ENCODE measurements at places on chromosomes 4 and X.

- no peak for DNase-seq
These were observed 74.4 kb upstream of the SOD3 start for GRCh38 chr4:24720979-24721378.

DNA sequence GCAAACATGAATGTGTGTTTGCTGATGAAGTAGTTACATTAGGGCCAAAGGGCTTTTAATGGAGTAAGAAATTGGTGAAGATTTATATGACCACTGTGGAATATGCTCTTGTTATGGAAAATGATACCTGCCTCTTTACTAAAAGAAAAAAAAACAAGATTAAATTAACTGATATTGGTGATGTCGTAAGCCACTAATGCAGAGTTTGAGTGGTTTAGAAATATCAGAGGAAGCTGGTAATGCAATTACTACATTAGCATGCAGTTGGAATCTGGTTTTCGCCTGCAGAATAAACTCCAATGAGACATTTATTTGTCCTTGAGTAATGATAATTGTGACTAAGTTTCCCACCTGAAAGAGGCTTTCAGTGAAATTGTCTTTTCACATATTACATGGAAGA, 597.9 kb downstream of the GALNTL6 start:
- no peak for DNase-seq

DNA sequence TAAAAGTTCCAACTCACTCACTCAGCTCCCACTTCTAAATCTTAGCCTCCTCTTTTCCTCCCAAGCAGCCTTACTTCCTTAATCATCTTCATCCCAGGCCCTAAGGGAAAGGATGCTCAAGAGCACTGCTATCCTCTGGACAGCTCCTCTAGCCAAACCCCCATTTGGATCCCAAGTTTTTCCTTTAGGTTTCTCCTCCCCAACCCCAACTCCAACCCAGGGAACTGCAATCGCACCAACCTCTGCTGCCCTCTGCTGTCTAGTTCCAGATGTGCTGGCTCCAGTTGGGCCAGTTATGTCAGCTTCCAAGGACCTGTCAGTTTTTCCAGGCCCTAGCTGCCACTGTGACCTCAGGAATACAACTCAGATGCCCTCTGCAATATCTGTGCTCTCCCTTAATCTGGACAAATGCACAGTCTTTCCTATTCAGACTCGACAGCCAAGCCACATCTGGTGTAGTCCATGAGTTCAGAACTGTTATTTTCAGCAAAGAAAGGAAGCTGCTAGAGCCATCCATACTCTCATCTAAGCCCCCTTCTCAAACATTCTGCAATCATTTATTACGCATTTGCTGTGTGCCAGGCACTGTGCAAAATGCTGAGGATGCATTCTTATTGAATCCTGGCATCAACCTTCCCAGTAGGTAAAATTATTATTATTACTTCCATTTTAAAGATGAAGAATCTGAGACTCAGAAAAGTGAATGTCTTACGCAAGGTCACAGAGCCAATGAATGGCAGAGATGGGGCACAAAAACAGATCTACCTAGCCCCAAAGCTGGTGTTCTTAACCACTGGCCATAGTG, 12.3 kb upstream of the XPNPEP2 start:
- DNase-seq, result peak; percentile 36

DNA sequence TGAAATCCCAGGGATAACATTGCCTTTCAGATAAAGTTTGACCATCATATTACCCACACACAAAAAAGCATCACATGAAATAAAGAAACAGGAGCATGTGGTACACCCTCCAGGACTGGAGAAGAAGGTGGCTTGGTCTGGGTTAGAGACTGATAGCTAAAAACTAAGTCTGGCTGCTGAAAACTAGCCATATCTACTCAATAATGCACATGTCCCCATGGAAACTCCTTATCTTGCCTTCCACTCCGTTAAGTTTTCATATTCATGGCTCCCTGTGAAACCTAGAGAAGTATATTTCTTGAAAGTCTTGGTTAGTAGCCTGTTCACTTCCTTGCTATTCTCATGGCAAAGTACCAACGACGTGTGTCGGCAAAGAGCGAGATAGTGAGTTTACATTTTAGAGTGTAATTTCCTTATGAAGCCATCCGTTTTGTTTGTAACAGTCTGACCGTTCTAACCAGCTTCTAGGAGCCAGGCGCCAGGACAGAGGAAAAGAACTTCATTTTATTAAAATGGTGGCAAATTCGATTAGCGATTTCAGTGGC, 6.7 kb upstream of the DCTD start:
- DNase-seq, result no peak

DNA sequence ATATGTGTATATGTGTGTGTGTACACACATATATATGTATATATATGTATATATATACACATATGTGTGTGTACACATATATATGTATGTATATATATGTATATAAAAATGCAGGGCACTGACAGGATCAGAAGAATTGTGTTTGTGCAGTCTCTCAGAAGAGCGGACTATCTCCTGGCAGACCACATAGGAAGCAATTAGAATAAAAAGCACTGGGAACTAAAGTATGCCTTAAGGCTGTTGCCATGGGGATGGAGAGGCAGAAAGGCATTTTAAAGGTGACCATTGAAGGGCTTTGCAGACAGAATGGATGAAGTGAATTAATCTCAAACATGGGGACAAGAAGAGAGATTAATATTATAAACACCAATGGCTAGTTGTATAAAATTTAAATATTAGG, 33.7 kb upstream of the USP51 start:
- DNase-seq, result no peak

DNA sequence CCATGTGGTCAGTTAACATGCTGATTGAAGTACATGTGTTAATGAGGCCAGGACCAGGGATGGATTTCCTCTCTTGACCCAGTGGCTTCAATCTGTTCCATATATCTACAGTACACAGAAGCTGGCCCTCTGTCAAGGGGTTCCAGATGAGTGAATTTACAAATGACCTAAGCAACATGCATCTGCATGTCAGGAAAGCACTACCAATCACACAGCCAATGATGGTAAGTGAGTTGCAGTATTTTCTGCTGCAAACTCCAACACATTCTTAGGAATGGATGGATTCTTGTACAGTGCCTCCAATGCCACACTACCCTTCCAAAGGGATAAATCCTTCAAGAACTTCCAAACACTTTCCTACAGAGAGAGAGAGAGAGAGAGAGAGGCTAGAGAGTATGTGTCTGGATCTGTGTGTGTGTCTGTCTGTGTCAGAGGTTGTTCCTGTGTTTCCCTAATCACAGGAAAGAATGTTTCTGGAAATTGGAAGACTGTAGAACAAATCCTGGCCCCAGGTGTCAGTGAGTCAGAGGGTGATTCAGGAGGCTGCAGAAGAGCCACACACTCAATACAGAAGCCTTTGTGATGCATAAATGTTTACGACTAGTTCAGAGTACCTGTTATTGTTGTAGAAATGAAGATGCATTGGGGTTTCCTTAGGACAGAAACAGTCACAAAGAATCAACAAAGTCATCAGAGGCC, 107.5 kb downstream of the GUCY2F start:
- DNase-seq, result no peak

DNA sequence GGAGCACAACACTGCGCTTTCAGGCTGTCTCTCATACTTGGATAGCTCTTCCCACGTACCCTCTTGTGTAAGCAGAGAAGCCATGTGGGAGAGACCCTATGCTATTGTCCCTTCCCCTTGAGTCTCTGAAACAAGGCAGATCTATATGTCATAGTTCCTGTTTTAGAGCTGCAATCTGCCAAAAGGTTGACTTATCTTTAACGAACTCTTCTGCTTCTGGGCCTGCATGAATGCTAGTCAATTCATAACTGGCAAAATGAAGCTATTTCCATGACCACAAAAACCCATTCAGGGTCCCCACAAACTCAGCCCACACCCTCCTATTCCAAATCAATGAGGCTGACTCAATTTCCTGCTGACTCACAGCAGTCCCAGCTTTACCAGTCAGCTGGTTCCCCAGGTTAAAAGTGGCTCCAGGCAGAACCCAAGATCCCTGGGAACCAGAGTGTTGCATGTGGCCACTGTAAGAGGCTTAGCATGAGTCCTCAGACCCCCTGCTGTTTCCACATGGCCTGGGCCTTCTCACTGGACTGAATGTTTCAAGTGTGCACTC, 25.3 kb upstream of the SOD3 start:
- no peak for DNase-seq

GRCh38 chr4:146238107-146238506, 23.8 kb downstream of the REELD1 start:
- no peak for DNase-seq

- DNase-seq, result no peak
These were observed 260.7 kb downstream of the INPP4B start for GRCh38 chr4:142585411-142585810.

DNA sequence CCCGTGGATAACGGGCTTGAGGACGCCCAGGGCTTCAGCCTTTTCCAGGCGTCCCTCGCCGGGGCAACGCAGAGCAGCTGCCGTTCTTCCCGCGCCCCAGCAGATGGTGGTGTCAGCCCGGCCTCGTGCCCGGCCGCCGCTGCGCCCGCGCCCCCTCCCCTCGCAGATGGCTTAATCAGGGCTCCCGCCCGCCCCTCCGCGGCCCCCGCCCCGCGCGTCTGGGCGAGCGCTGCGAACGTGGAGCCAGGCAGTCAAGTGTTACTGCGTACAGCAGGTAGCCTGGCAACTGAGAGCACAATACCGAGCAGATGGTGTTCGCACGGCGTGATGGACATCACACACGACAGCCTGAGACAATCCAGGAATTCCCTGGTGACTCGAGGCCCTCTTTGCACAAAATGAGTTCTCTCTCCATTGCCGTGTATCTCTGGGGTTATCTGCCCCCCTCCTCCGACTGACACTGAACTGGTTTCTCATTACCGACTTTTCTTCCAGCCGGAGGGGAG, 69.3 kb downstream of the MGST2 start:
- peak; percentile 94 for DNase-seq

DNA sequence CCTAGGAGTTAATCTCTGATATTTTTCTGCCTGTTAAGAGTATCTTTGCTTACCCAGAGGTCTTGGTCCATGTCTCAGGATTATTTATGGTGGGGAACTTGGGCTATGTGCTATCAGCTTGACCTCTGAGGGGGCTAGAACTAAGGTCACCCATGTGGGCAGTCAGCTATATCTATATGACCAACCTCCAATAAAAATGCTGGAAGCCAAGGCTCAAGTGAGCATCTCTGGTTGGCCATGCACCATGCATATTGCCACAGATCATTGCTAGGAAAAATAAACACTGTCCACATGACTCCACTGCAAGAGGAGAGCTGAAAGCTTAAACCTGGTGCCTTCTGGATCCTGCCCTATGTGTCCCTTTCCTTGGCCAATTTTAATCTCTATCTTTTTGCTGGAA, 196.5 kb upstream of the SLC7A11 start:
- DNase-seq, result no peak

Measured in NCI-H1930 (cell line).